ENCODE measurements at places on chromosomes 3 and 15. TPM values are rescaled to one million over a fixed set of nuclear protein-coding genes. Genes with fewer than 3 reads are reported as not detected.

STRA6 gene
- not detected for total RNA-seq

ITGB5 gene
- total RNA-seq: not detected

CIDEC gene
- not detected for total RNA-seq

CLEC3B gene
- total RNA-seq: 0.33 TPM

CISH gene
- 398 TPM for total RNA-seq

GPR27 gene
- total RNA-seq: 0.46 TPM

AGTR1 gene
- total RNA-seq: not detected

ANKRD63 gene
- total RNA-seq: 0.26 TPM

CCDC191 gene
- 4.0 TPM for total RNA-seq

DNAH12 gene
- total RNA-seq: 0.05 TPM

TTC23 gene
- 1.1 TPM for total RNA-seq

DLEC1 gene
- total RNA-seq: 5.1 TPM

GP5 gene
- 5.2 TPM for total RNA-seq

ACSBG1 gene
- 0.26 TPM for total RNA-seq

TMEM212 gene
- not detected for total RNA-seq

CHRNA5 gene
- total RNA-seq: 1.4 TPM

SPINT1 gene
- 6.8 TPM for total RNA-seq

NANOGP8 gene
- total RNA-seq: not detected

TEX264 gene
- total RNA-seq: 95.5 TPM

MITF gene
- not detected for total RNA-seq

IGSF10 gene
- not detected for total RNA-seq

KBTBD8 gene
- total RNA-seq: 9.3 TPM

SLC25A26 gene
- 17.2 TPM for total RNA-seq

ANKUB1 gene
- total RNA-seq: not detected

SNRPA1 gene
- total RNA-seq: 95.5 TPM

AMT gene
- total RNA-seq: 5.7 TPM

CCR8 gene
- total RNA-seq: 0.36 TPM

SLC38A3 gene
- total RNA-seq: not detected

PPP1R14D gene
- not detected for total RNA-seq

TICRR gene
- total RNA-seq: 17.3 TPM

NR2E3 gene
- not detected for total RNA-seq

HTR3C gene
- total RNA-seq: not detected

CLDN16 gene
- not detected for total RNA-seq

HESX1 gene
- not detected for total RNA-seq

BNC1 gene
- total RNA-seq: not detected

SPINK8 gene
- total RNA-seq: not detected

SIDT1 gene
- 19.7 TPM for total RNA-seq

MOBP gene
- total RNA-seq: not detected

MYLK gene
- not detected for total RNA-seq

DCBLD2 gene
- total RNA-seq: 3.0 TPM

ISLR gene
- total RNA-seq: not detected

PCOLCE2 gene
- not detected for total RNA-seq

PLA1A gene
- total RNA-seq: not detected

CHRD gene
- not detected for total RNA-seq

SH3GL3 gene
- not detected for total RNA-seq

KY gene
- not detected for total RNA-seq

LNP1 gene
- total RNA-seq: 1.2 TPM

PAQR9 gene
- total RNA-seq: not detected
